Stimulated activated CD4-positive, alpha-beta T cell treated with anti-CD3 and anti-CD28 coated beads, Interleukin-2, amount 100 ng/mL, for 48 hours (primary cell): ENCODE measurements at places on chromosomes 5 and 9.

DNA sequence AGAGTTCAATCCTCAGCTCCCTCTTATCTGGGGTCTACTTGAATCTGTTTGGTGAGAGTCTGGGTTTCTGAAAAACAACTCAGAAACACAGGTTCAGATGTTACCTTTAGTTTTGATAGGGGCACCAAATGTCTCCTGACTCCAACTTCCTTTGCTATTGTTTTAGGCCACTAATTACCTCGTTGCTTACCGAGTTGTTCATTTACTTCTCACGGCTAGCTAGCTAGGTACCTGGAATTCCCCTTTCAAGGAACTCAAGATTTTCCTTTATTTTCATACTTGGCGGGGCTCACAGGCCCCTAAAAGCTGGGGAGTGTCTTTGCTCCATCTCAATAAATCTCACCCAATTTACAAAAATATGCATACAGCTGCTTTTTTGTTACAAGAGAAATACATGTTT, 111.4 kb downstream of the SLC28A3 start:
- DNase-seq, result no peak

DNA sequence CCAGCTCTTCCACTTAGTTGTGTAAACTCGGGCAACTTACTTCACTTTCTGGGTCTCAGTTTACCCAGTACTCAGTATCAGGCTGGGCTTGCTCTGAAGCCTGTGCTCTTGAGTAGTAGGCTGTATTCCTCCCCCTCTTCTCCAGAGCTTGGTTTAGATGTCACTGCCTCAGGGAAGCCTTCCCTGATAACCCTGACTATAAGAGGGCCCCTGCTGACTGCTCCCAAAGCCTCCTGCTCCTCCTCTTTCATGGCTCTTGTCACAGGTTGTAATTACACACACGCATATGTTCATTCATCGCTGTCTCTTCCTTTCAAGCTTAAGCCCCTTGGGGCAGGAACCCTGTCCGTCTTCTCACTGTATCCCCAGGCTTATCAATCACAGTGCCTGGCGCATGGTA, 140.2 kb downstream of the RGS3 start:
- DNase-seq, result no peak

GRCh38 chr5:95866435-95867040, 44.0 kb upstream of the GLRX start:
- DNase-seq, result no peak

DNA sequence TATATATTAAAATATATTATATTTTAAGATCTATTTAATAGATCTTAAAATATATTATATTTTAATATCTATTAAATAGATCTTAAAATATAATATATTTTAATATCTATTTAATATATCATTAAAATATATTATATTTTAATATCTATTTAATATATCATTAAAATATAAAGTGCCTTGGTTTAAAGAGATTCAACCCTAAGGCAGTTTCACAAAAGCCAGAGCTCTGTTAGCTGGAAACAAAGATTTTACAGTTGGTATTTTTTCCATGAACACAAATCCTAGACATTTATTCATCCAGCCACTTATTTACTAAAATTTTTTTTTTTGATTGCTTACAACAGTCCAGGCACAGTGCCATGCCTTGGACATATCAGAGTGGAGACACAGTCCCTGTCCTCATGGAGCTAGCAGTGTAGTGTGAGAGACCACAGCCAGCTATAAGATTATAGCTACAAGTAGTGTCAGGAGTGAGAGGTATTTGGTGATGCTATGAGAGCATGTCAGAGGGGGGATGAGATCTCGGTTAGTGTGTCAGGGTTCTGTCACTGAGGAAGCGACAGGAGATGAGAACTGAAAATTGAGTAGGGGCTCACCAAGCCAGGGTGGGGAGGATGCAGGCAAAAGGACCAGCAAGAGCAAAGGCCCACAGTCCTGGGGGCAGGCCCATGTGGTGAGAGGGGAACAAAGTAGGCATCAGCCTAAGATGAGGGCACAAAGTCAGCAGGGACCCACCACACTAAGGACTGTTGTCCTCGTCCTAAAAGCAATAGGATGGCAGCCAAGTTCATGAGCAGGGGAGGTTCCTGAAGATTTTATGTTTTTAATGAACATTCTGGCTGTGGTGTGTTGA, 74.5 kb downstream of the FBXO38 start:
- no peak for DNase-seq

- DNase-seq, result no peak
Observed at GRCh38 chr5:106578736-106579135, 1092.0 kb downstream of the EFNA5 start.

GRCh38 chr9:77830618-77831285, 182.6 kb upstream of the GNA14 start:
- DNase-seq, result no peak

DNA sequence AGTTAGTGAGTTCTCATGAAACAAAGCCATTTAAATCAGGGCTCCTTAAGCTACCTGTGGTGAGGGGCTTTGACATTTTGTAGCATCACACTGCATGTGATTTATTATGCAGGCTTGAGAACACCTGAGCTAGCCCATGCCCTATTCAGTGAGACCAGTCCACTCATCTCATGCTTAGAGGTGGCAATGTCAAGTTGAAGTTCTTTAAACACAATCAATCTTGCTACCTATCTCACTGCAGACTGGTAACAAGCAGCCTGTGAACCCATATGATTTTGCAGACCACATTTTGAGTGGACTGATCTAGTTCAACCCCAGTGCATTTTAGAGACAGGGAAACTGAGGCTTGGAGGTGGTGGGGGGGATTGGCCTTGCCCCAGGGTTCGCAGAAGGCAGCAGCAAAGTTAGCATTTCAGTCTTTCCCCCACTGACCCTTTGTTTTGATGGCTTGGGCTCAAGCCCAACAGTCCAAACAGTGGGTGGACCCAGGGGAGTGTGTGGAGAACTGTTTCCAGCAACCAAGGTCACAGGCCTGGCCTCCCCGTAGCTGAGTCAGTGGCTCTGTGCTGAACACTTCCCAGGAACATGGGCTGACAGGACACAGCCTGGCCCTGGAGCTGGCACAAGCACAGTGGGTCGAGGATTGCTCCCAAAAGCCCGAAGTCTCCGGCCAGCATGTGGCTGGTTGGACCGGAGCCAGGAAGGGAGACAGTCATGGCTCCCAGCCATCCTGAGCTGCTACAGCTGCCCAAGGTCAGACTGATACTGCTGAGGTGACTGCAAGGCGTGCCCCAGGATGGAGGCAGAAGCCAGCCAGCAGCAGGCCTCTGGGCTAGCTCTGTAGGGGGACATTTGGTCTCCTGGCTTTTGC, 95.3 kb downstream of the RGS3 start:
- DNase-seq, result no peak

DNA sequence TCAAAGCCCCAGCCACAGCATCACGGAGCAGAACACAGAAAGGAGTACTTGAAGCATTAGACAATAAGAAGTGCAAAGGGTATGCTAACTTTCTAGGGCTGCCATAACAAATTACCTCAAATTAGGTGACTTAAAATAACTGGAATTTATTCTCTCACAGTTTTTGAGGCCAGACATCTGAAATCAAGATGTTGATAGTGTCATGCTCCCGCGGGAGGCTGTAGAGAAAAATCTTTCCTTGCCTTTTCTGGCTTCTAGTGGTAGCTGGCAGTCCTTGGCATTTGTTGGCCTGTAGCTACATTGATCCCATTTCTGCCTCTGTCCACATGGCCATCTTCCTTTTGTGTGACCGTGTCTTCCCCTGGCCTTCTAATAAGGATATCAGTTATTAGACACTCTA, 51.9 kb upstream of the SPDL1 start:
- no peak for DNase-seq

- no peak for DNase-seq
Observed at GRCh38 chr9:122835313-122835731, 6.9 kb upstream of the PDCL start.

DNA sequence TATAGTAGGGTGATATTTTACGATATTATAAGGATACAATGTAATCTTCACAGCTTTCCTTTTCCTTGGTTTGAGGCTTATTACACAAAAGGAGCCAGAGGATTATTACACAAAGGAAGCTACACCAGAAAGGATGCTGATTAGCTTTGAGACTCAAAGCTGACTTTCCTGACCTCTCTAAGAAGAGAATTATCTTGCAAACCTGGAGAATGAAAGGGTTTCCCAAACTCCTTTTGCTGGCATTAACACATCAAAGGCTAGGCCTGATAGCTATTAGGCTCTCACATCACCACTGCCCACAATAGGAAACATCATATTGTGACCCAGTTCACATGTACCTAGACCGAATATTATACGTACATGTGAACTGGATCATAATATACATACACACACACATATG, 34.2 kb upstream of the CHD1 start:
- no peak for DNase-seq

DNA sequence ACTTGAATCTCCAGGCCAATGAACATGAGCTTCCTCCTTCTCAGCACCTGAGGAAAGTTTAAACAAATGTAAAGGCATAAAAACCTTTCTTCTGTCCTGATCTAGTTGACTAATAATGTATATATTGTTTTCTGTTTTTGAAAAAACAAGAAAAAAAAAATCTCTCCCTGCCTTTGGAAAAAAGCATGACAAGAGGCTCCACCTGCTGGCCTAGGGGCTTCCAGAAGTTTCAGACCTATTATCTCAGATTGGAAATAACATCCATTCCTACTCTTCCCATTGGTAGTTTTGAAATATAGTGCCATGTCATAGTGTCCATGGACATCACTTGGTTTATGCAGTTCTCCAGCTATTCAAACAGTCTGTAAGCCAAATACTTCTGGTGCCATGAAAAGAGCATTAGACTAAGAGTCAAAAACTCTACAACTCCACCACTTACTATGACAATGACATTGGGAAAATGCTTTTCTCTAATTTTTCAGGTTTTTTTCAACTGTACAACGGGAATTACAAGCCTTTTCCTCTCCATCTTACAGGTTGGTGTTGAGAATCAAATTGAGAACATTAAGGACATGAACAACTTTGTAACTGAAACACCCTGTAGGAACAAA, 409.6 kb upstream of the MPDZ start:
- DNase-seq, result no peak

DNA sequence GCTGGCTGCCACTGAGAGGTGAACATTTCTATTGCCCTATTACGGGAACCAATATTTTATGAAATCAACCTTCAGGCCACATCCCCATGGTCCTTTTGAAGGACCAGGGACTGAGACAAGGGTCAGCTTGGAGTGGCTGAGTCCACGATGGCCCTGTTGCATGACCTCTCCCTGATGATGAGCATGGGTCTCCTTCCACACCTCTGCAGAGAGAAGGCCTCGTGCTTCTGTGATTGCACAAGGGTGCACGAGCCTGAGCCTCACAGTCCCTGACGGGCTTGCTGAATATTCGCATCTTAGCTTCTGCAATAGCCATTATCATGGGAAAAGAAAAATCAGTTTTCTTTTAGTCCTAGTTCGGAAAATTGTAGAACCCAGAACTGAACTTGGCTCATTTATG, 255.0 kb upstream of the IRX2 start:
- DNase-seq, result no peak

- no peak for DNase-seq
Observed at GRCh38 chr9:89854715-89855475, 250.1 kb downstream of the GADD45G start.

- DNase-seq, result no peak
Observed at GRCh38 chr9:728535-728934, 113.0 kb upstream of the DMRT1 start.

- peak; percentile 59 for DNase-seq
Observed at GRCh38 chr9:114372921-114373448, 14.8 kb downstream of the AKNA start.

DNA sequence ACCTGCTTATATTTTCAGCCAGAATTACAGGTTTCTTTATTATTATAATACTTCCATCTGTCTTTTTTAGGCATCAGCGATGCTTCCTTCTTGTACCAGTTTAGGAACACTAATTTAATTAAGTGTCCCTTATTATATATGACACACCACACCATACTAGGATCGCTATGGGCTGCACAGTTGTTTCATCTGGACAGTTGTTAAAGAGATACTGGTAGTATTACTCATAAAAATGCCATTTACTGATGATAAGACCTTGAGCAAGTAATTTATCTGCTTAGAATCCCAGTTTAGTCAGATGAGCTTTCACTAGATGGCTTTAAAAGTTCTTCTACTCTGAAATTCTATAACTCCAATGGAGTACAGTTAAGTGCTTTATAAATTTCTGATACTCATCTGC, 17.1 kb downstream of the ARSK start:
- no peak for DNase-seq

DNA sequence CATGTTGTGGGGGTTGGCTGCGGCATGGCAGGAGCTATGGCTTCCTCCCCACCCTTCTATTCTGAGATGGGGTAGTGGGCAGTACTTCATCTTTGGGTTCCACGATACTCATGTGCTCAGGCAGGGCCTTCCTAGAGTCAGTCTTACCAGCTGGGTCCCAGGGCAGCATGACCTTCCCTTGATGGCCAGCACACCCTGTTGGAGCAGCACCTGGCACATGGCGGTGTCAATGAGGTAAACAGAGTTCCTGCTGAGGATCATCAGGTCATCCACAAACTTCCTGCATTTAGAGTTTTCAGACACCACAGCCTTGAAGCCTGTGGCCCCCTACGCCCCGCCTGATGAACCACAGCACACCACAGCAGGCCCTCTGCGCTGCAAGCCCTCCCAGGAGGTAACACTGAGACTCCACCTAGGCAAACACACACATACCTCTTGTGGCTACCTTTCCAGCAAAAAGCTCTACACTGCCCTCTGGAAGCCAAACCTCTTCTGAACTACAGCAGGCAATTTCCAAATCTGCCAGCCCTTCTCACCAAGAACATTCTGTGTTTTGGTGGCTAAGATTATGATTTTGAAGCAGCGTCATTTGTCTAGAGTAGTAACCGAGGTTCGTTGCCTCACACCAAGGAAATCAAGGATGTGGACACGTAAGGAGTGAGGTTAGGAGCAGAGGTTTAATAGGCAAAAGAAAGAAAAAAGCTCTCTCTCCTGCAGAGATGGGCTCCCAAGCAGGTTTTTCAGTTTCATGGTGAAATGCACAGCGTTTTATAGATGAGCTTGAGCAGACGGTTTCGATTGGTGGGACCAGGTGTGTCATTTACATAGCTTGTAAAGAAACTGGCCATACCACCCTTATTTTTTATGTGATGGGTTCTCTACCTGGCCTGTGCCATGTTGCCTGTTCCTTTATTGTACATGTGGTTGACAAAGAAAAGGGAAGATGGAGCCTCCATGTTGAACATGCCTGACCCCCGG, 20.3 kb upstream of the TMEM174 start:
- no peak for DNase-seq
